ENCODE measurements at places on chromosomes 6 and 20.
A peak's percentile ranks its signal among the peaks of the same experiment; 100 is the strongest.

GRCh38 chr6:141264101-141264500 lies 868.6 kb upstream of the GJE1 start:
- no peak for DNase-seq

DNA sequence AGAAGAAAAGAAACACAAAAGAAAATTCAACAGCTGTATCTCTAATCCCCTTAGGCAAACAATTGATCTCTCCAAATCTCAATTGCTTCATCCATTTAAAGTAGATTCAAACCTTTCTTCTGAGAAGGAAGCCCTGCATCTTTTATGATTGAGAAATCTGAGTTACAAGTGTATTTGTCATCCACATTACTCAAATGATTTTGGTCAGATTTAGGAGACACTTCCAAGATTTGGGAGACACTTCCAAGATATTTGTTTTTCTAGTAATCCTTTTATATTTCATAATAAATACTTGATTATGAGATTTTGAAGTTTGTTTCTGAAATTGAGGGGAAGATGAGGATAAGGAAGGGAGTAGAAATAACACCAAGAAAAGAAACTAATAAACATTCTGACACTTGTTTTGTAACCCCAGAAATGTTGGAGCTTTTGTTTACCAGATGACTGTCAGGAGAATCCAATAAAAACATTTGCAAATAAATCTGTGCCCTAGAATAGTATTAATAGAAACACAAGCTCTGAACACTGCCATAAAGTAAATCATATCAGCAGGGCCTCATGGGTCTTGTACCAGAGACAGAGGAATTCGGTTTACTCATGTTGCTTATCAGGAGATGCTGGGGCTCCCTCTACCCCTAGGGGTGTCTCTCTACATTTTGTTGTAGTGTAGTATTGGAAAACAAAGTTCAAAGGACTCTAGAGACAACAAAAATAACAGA lies 314.3 kb upstream of the NT5E start:
- no peak for DNase-seq

GRCh38 chr20:43736588-43737158 lies 9.9 kb upstream of the GTSF1L start:
- DNase-seq, result no peak

DNA sequence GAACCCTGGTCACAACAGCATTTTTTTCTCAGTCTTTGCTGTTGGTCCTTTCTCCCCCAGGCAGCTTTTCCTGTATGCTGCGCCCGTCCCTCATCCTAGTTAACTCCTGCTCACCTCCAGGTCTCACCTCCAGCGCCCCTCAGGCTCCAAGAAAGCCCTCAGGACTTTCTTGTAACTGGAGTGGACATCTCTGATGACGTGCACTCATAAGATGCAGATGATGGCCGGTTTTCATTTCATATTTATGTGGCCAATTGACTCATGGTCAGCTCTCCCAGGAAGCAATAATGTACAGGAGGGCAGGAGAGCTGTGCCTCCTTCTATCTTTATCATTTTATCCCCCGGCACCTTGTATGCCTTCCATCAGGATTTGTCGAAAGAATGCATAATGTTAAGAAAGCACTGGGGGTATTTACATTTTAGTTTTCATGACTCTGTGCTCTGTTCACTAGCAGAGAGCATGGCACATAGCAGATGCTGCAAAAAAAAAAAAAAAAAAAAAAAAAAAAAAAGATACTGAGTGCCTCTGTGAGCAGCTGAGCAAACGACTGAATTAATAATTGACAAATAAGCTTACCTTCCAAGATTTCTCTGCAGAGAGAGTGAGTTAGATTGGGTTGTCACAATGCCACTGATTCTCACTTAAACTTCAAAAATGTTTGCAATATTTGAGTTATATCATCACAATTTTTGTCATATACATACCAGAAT lies 170.2 kb downstream of the DOK5 start:
- no peak for DNase-seq

- no peak for DNase-seq
Measured at GRCh38 chr6:19549109-19549508, 288.1 kb upstream of the ID4 start.

- DNase-seq, result no peak
Measured at GRCh38 chr20:48789781-48790472, 37.9 kb downstream of the PREX1 start.

GRCh38 chr6:52325695-52326471 lies 36.1 kb upstream of the PAQR8 start:
- DNase-seq, result no peak

GRCh38 chr20:8971669-8972316 lies 97.1 kb upstream of the PLCB4 start:
- no peak for DNase-seq

GRCh38 chr20:42979720-42980119 lies 210.0 kb downstream of the PTPRT start:
- no peak for DNase-seq

- no peak for DNase-seq
Measured at GRCh38 chr6:117605169-117605826, 3.0 kb upstream of the GOPC start.

DNA sequence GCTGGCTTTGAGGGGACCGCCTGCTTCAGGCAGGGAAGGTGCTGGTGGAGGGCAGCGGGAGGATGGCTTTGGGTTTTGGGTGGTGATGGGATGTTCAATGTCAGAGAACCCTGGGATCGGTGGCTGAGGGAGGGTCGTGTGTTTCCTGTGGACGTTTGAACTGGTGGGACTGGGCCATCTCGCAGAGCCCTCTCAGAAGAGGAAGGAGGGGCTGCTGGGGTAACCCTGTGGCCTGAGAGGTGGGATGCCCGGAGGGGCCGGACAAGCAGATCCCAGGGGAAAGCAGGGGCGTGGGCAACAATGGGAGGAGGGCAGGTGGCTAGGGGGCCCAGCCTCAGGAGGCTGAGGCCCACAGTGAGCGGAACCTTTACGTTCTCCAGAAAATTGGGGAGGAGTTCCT lies 34.9 kb downstream of the PYGB start:
- DNase-seq, result no peak

DNA sequence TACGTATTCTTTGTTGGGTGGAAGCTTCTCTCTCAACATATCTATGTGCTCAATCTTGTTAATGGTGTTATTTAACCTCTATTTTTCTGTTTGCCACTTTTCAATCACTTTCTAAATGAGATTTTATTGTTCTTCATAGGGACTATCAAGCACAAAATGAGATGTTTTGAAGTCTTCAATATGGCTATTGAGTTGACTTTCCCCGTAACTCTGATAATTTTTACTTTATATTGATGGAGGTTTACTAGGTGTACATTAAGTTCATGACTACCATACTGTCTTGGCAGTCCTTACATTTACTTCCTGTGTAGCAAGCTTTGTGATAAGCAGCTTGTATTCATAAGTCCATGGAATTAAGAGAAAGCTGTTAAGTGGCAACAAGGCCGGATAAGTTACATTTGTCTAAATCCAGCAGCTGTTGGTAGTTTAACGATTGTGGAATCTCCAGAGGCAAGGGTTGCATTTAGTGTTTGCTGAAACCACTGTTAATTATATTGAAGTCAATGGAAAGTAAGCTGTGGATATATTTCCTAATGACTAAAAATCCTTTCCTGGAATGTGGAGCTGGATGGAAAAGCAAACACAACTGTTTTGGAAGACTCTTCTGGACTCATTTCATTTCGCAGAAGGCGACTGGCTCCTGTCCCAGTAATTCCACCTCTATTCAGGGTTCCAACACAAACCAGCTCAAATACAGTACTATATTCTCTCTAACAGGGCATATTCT lies 57.3 kb upstream of the SMIM29 start:
- no peak for DNase-seq

DNA sequence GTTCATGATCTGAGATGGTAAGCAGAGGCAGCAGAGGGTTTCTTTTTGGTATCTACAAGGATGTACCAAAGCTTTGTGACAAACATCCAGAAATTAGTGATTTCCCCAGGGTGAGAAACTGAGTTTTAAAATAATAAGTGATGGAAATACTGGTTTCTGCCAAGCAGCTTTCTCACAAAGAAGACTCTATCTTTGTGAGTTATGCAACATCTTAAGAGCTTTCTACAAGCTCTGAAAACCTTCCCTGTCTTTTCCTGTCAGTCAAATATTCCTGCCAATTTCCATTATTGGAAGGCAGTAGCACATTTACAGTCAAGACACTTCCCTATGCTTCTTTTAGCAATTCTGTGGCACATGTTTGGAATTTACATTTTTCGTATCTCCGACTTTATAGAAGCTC lies 264.7 kb upstream of the SPTLC3 start:
- no peak for DNase-seq

- no peak for DNase-seq
Measured at GRCh38 chr6:148885136-148885865, 138.5 kb downstream of the UST start.

DNA sequence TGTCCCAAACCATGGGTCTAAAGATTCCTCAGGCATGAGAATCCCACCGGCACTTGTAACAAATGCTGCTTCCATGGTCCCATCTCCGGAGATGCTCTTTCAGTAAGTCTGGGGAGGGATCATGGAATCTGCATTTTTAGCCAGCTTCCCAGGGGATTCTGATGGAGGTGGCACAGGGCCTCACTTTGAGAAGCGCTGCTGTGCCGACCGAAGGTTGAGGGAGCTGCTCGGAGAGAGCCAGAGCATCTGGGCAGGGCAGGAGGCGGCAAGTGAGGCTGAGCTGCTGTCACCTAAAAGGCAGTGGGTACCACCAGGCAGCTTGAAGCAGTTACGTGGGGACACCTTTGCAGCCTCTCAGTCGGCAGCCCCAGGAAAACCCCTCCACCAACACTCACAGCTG lies 100.2 kb upstream of the CDYL start:
- no peak for DNase-seq

GRCh38 chr6:121413879-121414278 lies 21.6 kb upstream of the GJA1 start:
- no peak for DNase-seq

- no peak for DNase-seq
Measured at GRCh38 chr6:170097505-170098427, 193.1 kb downstream of the DLL1 start.

DNA sequence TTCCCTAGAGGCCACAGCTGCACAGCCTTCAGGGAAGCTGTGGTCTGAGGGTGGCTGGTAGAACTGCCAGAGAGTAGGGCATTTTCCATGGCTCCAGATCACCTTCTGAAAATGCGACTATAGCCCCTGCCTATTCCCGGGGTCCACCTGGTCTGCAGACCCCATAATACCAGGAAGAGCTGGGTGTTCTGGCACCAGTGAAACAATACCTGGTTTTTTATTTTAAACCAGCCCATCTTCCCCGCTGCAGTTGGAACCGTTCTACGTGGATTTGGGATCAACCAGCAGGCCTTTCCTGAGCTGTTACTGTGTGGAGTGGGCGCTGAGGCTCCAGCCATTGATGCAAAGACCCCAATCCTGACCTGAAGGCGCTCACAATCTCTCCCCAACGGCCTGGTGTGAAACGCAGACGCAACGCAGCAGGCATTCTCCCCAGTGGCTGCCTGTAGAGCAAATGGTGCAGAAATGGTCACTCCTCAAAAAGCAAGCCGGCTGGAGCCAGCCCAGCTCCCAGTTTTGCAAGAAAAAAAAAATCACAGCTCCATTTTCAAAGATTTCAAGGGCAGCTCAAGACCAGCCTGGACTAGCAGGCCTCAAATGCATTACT lies 11.3 kb downstream of the NPEPL1 start:
- no peak for DNase-seq

GRCh38 chr6:126307849-126308248 lies 32.1 kb upstream of the CENPW start:
- no peak for DNase-seq

DNA sequence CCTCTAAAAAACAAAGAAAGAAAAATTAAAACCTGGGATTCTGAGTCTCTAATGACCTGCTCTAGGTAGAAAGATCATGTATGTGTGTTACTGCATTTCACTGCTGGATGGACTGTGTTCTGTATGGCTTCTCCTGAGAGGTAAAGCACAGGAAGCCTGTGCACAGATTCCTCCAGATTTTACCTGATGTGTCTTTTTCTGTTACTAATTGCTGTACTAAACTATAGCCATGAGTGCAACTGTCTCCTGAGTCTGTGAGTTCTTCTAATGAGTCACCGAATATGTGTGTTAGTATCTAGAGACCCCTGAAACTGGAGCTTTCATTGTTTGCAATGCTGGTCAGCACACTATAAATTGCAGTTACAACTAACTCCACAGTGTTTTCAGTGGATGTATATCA lies 270.8 kb downstream of the CDKAL1 start:
- no peak for DNase-seq

GRCh38 chr6:166573511-166574216 lies 12.8 kb downstream of the RAMACL start:
- DNase-seq, result no peak

DNA sequence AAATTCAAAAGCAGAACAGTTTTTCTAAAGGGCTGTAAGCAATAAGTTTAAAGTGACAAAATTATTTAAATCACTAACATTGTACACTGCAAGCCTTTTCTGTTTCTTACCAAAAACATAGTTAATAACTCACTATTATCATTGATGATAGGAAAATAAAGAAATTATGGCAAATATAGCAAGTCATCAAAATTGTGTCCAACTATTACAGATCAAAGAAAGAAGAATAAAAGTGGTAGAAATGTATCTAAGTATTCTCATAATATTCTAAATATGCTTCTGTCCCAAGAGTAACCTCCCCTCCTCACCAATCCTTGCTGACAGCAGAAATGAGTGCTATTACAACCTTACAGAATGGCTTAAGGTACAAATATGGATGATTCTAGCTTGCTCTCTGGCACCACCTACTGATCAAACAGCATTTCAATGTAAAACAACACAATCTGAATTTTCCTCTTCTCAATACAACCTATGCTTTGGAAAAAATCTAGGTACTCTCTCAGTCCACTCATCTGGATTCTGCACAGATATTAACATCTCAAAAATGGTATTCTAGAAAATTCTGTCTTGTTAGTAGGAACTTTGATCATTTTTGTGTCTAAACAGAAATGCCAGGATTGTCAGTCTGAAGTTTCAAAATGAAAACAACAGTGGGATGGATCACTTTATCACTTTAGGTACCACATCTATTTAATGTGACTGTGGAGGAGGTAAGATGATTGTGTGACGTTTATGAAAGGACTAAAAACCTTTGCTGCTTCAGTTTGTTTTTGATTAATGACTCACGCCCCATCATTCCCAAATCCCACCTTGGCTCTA lies 40.9 kb downstream of the ZFP64 start:
- DNase-seq, result peak; percentile 6

DNA sequence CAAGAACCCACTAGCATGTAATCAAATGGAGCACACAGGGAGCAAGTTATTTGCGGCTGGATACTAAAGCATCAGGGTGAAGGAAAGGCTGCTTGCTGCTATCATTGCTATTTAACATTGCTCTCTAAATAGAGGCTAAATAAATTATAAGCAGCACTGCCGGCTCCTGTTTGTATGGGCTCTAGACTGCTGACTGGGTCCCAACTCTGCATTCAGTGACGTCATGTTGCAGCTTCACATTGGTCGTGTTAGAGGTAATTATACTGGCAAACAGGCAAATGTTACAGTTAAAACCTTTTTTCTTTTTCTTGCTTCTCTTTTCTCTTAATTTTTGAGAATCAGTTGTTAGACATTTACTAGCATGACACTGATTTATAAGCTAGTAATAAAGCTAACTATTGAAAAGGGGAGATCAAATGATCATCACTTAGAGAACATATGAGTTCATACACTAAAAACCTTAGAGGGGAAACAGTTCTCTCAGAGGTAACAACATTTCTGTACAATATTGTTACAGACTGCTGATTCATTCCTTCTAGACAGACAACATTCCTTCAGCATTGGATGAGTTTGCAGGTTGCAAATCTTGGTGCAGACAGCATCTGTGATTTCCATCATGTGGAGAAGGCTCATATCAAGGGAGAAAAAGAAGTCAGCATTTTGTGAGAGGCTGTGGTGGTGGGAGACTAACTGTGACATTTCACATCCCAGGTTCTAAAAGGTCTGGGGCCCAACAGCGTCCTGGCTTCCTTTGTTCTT lies 15.9 kb downstream of the RFPL4B start:
- no peak for DNase-seq

GRCh38 chr6:136657666-136658065 lies 107.4 kb upstream of the MAP7 start:
- no peak for DNase-seq

Measured in left renal cortex interstitium (tissue), 4 donors.